Large intestine (tissue), 12 donors: ENCODE measurements at places on chromosomes 7 and 10. TPM values are rescaled to one million over a fixed set of nuclear protein-coding genes. Genes with fewer than 3 reads are reported as not detected.

The NDUFA5 gene
- polyA plus RNA-seq: 155 TPM

DNA sequence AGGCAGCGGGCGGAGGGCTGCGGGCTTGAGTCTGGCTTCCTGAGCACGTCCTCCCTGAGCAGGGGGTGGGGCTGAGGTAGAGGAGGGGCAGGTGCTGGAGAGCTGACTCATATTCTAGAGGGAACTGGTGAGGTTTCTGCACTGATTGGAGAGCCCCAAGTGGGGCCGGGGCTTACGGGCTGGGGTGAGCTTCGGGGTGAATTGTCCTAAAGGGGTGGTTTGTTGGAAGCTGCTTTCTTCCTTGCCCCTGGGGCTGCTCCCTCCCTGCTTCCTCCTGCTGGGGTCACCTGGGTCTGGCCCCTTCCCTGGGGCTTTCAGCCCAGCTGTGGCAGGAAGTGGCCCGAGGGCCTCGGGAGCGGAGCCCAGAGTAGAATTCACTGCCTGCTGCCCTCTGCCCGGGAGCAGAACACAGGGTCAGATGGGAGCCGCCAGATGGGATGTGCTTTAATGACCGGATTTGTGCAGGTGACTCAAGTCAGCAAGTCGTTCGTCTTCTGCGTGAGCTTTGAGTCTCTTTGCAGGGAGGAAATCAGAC, 48.6 kb downstream of the FAM20C start:
- no peak for DNase-seq

DNA sequence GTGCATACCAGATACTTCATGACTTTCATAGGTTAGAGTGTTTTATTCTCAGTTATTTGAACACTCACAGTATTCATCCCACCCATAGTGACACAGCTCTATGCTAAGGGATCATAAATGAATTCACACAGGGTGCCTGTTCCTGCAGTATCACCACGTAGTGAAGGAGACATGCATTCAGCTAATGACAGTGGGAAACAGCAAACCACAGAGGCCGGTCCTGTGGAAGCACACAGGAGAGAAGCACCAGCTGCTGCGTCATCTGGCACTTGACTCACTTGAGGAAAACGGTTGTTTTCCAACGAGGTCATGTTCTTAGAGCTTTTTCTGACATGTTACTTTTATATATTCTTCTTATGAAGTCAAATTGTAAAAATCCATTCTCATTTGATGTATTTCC, 73.0 kb downstream of the UBE3C start:
- peak; percentile 19 for DNase-seq

The OLAH gene
- not detected for polyA plus RNA-seq

DNA sequence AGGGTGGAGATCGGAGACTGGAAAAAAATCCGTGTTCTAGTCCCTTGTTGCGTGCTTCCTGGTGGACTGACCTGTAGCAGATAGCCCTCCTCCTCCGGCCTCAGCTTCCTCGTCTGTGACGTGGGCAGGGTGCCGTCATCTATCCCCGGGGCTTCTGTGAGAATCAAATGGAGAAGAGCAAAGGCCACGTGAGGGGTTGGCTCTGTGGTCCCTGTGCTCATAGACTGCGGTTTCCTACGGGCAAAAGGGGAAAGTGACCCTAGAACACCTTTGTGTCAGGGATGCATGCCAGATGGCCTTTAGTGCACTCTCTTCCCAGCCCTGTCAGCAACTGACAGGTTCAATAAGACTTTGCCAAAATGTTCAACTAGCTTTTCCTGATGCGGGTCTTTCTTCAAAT, 33.7 kb downstream of the GRK5 start:
- DNase-seq: no peak

- DNase-seq: no peak
Observed at GRCh38 chr10:93762979-93763391, 5.2 kb downstream of the LGI1 start.

The TDRD1 gene
- polyA plus RNA-seq: 0.22 TPM

- no peak for DNase-seq
Observed at GRCh38 chr7:47887016-47887640, 61.1 kb downstream of the PKD1L1 start.

The PRSS37 gene
- polyA plus RNA-seq: 0.34 TPM

GRCh38 chr10:104317269-104317710, 21.0 kb downstream of the ITPRIP start:
- DNase-seq: no peak

DNA sequence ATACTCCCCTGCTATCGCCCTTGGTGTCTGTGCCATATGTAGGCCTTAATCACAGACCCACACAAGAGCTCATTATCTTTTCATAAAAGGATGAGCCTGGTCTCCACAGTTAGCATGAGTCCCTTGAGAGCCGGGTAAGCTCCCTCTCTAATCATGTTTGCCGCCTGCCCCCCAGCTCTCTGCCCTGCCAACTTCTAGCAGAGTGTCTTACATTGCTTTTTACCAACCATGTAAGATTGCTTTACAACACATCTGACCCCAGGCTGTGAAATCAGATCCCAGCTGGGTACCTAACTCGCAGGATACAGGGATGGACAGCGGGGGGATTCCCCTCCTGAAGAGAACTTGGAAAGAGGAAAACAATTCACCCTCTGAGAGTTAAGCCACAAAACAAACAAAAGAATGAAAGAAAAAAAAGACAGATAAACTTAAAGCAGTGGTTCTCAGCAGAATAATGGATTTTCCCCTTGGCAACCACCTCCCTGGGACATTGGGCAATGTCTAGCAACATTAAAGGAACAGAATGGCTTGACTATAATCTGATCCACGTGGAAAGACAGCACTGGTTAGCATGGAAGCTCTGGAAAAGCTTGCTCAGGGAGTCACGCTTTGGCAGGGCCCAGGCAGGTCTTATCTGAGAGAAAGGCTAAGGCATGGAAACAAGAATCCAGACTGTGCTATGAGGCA, 39.4 kb upstream of the ATOH7 start:
- no peak for DNase-seq

DNA sequence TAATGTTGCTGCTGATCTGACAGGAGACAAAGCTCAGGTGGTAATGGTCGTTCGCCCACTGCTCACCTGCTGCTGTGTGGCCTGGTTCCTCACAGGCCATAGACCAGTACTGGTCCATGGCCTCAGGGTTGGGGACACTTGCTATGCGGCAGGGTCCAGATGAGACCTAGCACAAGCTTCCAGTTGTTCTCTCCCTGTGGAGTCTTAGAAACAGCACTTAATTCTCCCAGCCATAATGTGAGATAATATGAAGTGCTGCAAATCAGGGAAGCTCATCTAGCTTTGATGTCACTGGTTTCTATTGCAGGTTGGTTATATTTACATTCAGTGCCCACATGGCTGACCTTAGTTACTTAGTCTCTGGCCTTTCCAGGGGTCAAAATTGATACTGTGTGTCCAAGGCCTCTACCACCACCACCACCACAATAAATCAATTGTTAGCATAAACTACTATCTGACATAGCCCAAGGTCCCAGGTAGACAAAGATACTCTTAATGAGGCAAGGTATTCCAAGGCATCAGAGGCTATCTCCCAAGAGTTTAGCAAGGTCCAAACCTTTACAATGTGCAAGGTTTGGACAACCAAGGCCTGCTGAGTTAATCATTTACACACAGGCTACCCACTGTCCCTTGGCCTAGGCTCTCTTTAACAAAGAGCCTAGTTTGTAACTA, 11.0 kb downstream of the AGBL3 start:
- DNase-seq: no peak

The FAM221A gene
- 12.5 TPM for polyA plus RNA-seq

GRCh38 chr10:61628875-61629513, 33.7 kb upstream of the CABCOCO1 start:
- DNase-seq: peak; percentile 27

DNA sequence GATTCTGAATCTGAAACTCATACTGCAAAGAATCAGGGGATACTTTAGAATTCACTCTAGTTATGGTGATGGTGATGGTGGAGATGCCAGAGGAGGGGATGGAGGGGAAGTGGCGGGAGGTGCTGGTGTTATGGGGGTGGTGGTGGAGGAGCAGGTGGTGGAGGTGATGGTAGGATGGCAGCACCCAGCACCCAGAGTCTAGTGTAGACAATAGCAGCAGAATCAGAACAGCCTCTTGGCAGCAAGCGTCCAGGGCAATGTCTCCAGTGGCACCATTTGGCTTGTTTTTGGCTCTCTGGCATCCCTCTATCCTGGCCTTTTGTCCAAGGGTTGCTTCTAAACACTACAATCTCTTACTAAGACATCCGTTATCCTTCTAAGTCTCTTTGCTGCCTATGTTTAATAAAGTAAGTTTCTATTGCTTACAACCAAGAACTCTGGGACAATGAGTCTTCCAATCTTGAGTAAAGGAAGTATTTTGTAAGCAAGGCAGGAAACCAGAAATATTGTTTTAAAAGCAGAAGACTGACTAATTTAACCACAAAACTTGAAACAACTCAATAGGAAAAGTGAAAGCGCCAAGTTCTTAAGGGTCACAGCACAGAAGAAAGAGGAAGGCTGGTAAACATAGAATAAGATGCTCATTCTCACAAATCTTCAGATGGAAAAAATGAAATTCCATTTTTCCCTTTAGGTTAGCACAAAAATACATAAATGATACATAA, 42.4 kb upstream of the GDF10 start:
- DNase-seq: no peak

DNA sequence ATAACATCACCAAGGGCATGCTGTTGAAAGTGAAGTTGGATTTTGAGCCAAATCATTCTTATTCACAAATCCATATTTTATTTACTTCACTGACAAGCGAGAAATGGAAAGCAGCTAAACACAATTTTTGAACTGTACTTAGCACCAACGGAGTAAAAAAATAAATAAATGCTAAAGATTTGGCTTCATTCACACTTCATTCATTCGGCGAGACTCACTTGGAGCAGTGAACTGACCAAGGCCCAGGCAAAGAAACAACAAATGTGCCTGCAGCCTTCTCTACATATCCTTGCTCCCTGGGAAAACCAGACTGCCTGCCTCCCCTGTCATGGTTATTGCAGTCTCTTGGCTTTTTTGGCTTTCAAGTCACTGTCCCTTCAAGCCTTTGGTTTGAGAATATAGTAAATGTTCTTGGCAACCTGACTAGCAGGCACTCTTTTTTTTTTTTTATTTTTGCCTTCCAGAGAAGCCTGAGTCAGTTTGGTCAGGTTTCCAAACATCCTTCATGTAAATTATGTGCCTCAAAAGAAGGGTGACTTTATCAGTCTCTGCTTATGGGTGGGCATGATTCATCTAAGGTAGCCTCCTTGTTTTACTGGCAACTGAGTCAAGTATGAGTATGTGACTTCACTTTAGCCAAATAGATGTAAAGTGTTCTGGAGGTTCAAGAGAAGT, 177.6 kb upstream of the MEOX2 start:
- DNase-seq: no peak

The CDC14C gene
- 0.06 TPM for polyA plus RNA-seq

The LEP gene
- 0.01 TPM for polyA plus RNA-seq

The PNLIPRP3 gene
- not detected for polyA plus RNA-seq

The TBC1D12 gene
- polyA plus RNA-seq: 12.1 TPM

DNA sequence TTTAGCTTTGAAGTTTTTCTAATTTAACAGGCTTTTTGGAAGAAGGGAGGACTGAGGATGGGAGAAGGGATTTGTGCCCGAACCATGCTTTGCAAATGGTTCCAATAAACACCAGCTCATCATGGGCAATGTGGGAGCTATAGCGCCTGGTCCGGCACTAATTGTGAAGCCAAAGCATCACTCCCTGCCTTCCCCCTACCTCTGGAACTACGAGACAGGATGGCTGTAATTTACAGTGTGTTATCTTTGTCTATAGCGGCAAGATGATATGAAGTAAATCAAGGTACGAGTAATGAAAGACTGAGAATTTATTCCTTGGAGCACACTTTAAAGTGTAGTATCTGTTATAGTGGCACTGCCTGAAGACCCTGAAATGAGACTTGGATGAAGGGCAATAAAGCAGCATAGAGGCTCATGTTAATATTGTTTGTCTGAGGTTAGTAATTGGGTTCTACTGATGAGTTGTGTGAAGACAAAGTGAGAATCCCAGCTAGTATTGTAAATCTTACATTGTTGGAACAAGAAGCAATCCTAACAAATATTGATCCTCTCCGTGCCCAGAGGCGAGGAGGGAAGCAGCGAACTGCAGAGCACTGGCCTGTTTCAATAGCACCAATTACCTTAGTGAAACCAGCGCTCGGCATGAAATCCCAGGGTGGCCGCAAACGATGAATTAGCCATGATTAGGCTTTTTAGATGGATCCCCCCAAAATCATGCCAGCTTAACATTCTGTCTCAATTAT, 507.1 kb downstream of the LRMDA start:
- DNase-seq: no peak

DNA sequence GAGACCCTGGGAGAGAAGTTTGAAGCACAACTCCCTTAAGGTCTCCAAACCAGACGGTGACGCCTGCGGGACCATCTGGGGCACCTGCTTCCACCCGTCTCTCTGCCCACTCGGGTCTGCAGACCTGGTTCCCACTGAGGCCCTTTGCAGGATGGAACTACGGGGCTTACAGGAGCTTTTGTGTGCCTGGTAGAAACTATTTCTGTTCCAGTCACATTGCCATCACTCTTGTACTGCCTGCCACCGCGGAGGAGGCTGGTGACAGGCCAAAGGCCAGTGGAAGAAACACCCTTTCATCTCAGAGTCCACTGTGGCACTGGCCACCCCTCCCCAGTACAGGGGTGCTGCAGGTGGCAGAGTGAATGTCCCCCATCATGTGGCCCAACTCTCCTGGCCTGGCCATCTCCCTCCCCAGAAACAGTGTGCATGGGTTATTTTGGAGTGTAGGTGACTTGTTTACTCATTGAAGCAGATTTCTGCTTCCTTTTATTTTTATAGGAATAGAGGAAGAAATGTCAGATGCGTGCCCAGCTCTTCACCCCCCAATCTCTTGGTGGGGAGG, 10.8 kb downstream of the SERPINE1 start:
- DNase-seq: no peak

The TMEM236 gene
- 34.3 TPM for polyA plus RNA-seq

The SYT15 gene
- polyA plus RNA-seq: 2.5 TPM

The NME8 gene
- polyA plus RNA-seq: 0.04 TPM

GRCh38 chr7:5388273-5388901, 35.2 kb downstream of the TNRC18 start:
- no peak for DNase-seq

DNA sequence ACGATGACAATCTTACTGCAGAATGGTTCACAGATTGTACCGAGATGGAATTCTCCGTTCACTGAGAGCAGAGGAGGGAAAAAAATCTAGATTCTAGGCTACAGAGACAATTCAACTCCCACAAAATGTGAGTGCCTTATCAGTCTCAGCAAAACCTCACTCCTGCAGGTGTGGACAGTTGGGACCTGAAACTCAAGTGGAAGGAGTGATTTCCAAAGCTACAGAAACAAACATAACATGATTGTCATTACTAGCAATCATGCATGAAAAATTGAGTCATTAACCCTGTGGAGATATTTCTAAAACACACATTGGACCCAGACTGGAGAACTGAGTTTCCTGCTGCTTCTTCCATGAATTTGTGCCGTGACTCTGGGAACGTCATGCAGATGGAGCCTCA, 70.3 kb downstream of the CALML3 start:
- no peak for DNase-seq

GRCh38 chr7:103592844-103593243, 146.8 kb upstream of the SLC26A5 start:
- DNase-seq: no peak

DNA sequence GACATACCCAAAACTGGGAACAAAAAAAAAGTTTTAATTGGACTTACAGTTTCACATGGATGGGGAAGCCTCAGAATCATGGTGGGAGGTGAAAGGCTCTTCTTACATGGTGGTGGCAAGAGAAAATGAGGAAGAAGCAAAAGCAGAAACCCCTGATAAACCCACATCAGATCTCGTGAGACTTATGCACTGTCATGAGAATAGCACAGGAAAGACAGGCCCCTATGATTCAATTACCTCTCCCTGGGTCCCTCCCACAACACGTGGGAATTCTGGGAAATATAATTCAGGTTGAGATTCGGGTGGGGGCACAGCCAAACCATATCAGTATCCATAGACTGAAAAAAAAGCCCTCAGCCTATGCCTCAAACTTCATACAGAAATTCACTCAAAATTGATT, 647.2 kb downstream of the GRID1 start:
- DNase-seq: no peak
